ENCODE measurements at places on chromosomes 7 and 10.

- DNase-seq, result no peak
Measured at GRCh38 chr7:18638594-18639452, 143.3 kb downstream of the HDAC9 start.

- no peak for DNase-seq
Measured at GRCh38 chr7:152893801-152894294, 134.3 kb downstream of the ACTR3B start.

DNA sequence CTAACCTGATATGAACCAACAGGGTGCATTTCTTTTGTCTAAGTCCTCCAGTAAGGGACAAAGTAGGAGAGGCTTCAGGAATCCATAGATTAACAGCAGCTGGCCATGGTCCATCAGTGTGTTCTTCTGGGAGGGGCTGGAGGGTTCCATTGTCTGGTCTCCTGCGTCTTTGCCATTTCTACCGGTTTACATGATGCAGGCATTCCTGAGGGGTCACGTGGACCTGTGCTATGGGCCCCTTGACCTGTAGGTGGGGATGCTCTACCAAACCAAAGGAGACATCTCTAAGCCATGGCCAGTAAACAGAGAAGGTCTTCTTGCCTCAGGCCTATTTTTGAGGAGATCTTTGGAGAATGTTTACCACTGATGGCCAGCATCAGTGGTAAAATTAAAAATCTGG lies 28.7 kb upstream of the HABP2 start:
- DNase-seq, result no peak

DNA sequence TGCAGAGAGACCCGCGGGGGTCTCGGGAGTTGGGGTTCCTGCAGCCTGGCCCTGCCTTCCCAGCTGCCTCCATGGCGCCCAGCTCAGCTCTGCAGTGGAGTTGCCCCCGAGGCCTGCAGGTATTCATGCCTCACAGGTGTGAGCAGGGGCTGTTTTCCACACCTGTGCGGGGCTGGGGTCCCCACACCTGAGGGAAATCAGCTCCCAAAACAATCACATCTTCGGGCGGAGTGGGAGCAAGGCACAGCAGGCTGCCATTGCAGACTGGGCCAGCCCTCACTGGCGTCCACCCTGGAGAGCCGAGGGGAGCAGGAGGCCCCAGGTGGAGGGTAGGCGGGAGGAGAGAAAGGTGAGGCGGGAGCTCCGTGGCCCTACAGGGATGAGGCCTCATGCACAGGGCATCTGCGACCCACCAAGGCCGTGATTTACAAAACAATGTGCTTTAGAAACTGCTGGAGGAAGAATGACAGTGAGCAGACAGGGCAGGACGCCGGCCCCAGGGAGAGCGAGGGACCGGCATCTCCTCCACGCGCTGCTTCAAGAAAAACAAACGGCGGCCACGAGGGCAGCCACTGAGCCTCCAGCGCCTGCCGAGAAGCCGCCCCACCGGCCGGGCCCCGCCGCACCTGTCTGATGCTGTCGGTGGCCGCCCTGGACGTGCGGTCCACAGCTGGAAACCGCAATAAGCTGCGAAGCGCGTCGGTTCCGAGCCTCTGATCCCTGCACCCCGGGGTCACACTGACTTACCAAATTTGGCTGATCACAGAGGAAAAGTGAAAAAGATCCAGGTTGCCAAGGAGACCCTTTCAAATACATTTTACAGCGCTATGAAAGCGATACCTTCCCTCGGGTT lies 53.0 kb upstream of the PDGFA start:
- DNase-seq, result no peak

- no peak for DNase-seq
Measured at GRCh38 chr10:115861455-115861854, 411.6 kb downstream of the GFRA1 start.

- DNase-seq, result no peak
Measured at GRCh38 chr10:78919181-78919966, 149.4 kb upstream of the ZMIZ1 start.

- DNase-seq, result no peak
Measured at GRCh38 chr10:78866731-78867554, 201.8 kb upstream of the ZMIZ1 start.
